ENCODE measurements at places on chromosomes 6 and 20.

- DNase-seq = no peak
Measured at GRCh38 chr6:125843593-125843992, 52.8 kb downstream of the NCOA7 start.

DNA sequence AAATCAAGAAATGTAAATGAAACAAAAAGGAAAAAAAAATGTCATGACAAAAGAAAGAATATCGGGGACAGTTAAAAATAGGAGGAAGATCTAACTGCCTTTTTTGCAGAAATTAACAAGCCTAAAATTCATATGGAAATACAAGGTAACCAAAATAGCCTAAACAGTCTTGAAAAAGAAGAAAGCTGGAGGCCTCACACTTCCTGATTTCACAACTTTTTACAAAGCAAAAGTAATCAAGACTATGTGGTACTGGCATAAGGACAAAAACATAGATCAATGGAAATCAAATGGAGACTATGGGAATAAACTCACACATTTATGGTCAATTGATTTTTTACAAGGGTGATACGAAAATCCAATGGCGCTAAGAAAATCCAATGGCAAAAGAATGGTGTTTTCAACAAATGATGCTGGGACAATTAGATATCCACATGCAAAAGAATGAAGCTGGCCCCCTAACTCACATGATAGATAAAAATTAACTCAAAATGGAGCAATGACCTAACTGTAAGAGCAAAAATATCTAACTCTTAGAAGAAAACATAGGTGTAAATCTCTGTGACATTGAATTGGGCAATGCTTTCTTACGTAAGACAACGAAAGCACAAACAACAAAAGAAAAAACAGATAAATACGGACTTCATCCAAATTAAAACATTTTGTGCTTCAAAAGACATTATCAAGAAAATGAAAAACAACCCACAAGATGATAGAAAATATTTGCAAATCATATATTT is 24.5 kb downstream of the MAP3K5 start:
- no peak for DNase-seq

GRCh38 chr20:12049125-12049524 is 131.4 kb downstream of the BTBD3 start:
- no peak for DNase-seq

GRCh38 chr6:40426346-40427066 is 160.7 kb downstream of the LRFN2 start:
- DNase-seq = no peak

DNA sequence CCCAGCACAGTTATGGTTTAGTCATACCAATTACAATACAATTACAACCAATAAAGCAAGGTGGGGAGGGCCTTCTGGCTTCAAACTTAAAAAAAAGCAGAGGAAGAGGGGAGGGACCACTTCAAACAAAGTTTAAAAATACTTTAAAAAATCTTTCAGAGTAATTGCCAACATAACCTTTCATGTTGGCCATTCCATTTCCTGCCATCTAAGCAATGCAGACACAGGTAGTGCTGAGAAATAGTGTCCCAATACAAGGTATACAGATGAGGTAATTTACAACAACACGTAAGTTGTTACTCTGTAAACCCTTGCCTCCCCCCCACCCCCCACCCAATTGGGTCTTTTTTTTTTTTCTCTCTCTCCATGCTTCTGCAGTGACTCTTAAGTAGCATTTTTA is 18.8 kb upstream of the TBC1D20 start:
- no peak for DNase-seq

DNA sequence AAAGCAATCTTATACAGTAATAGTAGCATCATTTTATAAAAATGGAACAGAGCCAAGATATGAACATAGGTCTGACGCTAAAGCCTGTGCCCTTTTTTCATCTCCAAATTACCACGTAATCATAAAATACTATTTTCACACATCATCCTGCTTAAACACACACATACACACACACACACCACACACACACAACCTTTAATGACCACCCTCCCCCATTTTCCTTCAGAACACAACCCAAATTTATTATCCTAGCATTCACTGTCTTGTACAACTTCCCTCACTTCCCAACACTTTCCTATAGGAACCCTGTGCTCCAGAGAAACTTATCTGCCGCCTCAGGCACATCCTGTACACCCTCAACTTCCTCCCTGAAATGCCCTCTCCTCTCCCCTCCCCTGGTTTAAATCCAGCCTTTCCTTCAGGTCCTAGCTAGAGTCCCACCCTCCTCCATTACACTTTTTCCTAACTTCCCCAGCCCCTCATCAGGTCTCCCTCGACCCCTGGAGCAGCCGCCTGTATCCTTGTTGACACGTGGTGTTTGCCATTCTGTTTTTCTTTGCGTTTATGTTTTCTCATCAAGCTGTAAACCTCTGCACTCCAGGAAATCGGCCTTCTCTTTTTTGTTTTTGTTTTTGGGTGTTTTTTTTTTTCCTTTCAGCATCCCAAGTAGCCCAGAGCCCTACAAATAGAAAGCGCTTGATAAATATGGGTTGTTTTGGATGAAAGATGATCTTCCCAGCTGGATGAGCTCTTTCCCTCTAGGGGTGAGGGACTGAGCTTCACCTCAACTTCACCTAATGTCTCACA is 968 bp upstream of the MMP24 start:
- no peak for DNase-seq

GRCh38 chr6:4124351-4124750 is 11.0 kb downstream of the ECI2 start:
- DNase-seq = no peak

DNA sequence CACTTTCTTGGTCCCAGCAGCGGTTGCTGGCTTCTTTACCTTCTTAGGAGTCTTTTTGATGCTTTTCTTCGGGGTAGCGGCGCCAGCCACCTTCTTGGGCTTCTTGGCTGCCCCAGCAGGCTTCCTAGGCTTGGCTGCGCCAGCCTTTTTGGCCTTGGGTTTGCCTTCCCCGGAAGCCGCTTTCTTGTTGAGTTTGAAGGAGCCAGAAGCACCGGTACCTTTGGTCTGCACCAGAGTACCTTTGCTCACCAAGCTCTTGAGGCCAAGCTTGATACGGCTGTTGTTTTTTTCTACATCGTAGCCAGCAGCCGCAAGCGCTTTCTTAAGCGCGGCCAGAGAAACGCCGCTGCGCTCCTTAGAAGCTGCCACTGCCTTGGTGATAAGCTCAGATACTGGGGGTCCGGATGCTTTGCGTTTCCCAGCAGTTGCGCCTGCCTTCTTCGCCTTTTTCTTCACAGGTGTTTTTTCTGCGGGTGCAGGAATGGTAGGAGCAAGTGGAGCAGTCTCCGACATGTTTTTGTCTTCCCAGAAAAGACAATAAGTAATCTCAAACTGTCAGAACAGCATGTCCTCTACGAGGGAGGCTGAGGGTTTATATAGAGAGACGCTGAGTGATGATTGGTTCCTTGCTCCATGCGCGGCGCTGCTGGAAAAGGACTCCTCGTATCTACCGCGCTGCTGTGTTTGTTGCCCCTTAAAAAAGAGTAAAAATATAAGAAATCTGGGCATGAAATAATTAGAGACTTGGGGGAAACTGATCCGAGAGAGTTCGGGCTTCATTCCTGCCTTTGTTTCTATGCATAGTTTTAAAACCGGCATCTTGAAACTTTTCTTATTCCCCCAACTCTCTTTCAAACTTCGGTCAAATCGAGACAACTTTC is 130.3 kb upstream of the BTN3A2 start:
- no peak for DNase-seq

DNA sequence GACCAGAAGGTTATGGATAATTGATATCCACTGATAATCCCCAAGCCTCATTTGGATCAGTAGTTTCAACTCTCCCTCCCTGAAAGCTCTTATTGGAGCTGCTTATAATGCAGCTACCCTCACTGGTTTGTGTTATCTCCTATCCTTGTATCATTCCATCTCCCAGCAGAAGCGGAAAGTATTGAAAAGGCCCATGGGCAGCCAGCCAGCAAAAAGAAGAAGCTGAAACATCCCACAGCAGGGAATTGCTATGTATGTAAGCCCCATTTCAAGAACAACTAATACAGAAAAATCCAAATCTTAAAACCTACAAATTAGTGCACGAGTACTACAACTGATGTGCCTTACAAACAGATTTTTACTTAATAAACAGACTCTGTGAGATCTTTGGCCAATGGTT is 269.0 kb upstream of the ECI2 start:
- no peak for DNase-seq

DNA sequence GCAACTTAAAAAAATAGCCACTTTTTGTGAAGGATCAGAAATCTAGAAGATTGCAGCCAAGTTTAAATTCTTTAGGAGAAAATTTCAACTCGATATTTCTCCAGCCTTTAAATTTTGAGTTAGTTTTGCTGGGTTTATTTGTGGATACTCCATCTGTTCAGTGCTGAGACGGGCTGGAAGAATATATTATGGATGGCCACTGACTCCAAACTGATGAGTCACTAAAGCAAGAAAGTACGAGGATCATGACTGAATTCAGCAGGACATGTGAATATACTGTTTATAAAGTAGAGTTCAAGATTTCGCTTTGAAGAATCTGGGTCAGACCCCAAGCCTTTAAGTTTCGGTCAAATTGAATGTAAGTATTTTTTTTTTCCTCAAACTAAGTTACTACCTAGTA is 199.5 kb downstream of the ADGRB3 start:
- DNase-seq = no peak

DNA sequence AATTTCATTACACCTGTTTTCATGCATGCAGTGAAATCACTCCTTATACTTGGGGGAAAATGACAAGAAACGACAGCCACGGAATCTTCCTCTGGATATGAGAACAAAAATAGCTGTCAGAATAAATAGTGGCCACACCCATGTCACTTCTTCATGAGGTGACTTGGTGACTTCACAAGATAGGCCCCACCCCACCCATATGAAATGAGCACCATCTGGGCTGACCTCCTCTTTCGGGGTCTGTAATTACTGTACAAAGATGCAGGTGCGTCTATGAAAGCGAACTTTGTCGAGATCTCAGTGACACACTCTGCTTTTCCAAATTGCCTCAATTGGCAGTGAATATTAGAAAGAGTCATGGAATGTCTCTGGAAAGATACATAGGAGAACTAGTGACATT is 184.2 kb upstream of the CCN2 start:
- DNase-seq = no peak

DNA sequence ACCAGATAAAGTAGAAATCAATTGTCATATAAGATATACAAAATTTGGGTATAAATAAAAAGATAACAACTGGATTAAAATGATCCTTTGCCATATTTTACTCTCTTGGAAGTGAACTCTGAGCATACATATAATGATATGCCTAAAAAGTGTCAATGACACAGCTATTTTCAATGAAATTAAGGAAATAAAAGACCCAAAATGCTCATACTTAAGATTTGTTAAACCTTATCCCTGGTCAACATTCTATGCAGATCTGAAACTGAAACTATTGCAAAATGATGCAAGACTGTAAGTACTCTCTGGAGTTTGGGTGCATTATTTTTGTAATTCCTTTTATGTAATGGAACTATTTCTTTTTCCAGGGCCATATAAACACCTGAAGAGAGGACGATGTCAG is 119.0 kb upstream of the SGK1 start:
- no peak for DNase-seq

DNA sequence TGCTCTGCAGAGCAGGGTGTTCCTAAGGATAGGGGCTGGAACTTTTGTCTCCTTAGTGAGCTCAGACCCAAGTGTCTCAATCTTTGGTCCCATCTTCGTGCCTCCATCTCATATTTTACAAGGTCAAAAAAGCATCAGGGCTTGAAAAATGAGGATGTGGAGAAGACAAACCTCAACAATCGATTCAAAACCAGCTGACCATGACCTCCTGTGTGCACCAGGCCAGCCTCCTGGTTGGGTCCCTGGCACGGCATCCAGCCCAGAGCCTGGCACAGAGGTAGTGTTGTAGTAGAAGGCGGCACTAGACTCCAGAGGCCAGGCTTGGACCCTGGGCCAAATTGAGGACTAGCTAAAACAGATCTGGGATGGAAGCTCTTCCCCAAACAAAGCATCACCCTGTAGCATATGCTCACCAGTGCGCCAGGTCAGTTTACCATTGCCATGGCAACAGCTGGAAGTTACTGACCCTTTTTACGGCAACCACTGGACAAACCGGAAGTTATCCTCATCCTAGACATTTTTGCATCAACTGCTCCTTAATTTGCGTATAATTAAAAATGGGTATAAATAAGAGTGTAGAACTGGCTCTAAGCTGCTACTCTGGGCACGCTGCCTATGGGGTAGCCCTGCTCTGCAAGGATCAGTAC is 69.3 kb upstream of the BLCAP start:
- no peak for DNase-seq

- no peak for DNase-seq
Measured at GRCh38 chr6:139135578-139136545, 982 bp downstream of the HECA start.

DNA sequence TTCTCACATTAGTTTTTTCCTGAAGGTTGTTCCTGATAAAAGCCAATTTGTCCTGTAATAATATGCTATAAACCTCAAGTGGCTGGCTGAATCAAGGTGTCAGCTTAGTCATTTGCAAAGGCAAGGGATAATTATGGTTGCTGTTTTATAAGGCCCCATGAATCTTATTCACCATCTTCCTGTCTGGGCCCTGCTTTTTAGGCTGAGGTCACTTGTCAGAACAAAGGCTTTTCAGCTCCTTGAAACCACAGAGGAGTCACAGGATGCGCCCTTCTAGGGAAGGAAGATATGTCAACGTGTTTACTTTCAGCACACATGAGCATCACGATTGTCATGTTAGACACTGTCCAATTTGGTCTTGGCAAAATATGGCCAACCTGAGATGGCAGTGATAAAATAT is 64.8 kb upstream of the NAA20 start:
- no peak for DNase-seq

DNA sequence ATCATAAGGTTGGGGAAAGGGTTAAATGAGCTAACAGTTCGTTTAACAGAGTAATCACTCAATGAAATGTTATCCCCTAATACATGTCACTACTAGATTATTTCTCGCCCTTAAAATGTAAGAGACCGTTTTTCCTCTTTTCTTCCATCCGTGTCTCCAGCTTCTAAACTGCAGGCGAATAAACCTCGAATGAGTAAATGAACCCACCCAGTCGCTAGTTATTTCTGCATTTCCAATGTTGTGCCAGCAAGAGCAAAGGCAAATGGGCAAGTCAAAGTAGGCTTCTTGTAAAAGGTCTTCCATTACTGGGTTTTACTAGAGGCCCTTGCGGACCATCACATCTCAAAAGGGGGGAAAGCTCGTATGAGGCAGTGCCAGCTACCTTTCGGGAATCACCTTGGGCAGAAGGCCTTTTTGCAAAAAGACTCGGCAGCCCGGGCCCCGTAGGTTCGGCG is 400 bp upstream of the SMAP1 start:
- DNase-seq = no peak

GRCh38 chr6:131419702-131420101 is 153.3 kb upstream of the ARG1 start:
- DNase-seq = no peak

GRCh38 chr6:113597231-113597583 is 259.9 kb upstream of the MARCKS start:
- DNase-seq = no peak

GRCh38 chr6:108544606-108545005 is 16.1 kb upstream of the FOXO3 start:
- no peak for DNase-seq

GRCh38 chr6:121884091-121884490 is 448.6 kb downstream of the GJA1 start:
- DNase-seq = no peak
